Cardiac fibroblast (primary cell): ENCODE measurements at places on chromosomes 11 and 22.

DNA sequence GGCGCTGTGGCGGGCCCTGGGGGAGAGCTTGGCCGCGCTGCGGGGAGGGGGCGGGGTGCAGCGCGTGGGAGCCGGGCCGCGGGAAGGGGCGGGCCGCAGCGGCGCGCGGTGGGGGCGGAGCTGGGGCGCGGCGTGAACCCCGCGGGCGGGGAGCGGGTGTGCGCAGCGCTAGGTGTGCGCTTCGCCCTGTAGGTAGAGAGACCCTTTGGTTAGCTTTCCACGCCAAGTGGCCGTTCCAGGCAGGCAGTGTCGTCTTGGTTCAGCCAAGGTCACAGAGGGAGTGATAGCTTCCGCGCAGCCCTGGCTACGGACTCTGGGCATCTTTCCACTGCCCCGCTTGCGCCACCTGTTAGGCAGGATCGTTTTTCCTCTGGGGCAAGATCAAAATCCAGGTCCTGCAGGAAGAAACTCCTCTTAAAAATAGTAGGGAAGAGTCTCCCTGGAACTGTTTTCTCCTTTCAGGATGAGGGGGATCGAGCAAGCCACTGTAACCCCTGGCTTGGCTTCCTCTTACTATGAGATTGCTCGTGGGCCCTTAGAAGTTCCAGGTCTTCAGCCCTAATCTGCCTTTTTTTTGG lies 434 bp downstream of the BANF1 start:
- peak; percentile 45 for DNase-seq

GRCh38 chr11:15291885-15292284 lies 177.2 kb downstream of the INSC start:
- no peak for DNase-seq

DNA sequence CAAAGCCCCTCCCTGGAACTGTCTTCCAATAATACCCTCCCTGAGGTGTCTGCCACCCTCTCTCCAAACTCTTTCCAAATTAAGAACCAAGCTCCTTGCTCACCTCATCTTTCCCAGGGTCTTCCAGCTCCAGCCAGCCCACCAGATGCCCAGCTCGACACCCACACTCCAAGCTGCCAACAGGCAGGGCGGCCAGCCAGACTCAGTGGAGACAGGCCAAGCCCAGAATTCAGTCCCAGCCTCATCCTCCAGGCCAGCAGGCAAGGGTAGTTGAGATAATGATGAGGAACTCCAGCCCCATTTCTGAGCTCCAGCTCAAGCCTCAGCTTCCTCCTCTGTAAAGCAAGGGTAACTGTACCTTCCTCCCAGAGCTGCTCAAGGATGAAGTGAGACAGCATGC lies 132.9 kb downstream of the CHST1 start:
- no peak for DNase-seq

DNA sequence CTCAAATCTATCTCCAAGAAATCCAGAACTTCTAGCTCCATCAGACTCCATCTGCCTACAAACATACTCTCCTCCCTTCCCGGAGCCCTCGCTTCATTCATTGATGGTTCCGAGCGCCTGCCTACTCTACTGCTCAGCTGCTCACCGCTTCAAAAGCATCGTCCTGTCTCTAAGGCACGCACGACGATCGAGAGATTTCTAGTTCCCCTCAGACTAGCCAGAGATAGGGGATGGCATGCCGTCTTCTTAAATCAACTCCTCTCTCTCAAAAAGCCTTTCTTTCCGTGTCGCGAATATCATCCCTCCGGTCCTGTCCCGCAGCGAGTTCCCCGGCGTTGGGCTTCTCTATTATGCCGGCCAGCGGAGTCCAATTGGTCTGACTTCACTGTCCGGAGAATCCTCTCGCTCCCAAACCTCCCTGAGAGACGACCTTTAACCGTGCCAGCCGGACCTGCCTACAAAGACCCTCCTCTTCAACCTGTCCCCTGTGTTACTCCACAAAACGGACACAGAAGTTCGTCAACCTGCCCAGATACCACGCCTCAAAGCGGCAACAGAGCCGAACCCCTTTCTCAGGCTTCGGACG lies 592 bp downstream of the EEF1G start:
- DNase-seq: peak; percentile 37

DNA sequence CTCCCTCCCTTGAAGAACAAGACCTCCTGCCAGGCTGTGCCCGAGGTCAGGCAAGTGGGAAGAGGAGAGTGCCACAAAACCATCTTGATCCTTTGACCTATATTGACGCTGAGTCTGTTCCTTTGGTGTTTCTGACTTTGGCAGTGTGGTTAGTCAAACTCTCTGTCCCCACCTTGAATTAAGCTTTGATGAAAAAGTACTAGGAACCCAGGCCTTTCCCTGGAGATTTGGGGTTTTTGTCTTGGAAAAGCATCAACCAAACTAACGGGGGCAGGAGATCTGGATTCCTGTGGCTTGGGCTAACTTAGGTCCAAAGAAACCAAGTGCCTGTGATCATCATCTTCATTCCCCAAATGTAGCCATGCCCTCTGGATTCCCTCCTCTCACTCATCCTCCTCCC lies 40.4 kb downstream of the ARFGAP2 start:
- no peak for DNase-seq

DNA sequence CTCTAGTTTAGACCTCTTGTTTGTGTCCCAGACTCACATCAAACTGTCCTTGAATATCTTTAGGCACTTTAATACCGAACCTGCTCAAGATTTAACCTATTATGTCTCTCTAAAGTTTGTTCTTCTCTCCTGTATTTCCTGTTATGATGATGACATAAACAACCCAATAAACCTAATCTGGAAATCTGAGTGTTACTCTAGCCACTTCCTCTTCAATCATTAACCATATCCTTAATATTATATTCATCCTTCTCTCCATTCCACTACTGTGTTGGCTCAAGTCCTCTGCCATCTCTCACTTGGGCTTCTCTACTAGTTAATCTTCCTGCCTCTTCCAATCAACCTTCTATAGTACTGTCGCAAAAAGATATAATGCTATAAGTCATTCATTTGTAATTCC lies 36.0 kb downstream of the COPB1 start:
- no peak for DNase-seq
